ENCODE measurements at places on chromosomes 1 and 21.

GRCh38 chr1:73500154-73500553 lies 697.8 kb downstream of the LRRIQ3 start:
- DNase-seq: no peak

DNA sequence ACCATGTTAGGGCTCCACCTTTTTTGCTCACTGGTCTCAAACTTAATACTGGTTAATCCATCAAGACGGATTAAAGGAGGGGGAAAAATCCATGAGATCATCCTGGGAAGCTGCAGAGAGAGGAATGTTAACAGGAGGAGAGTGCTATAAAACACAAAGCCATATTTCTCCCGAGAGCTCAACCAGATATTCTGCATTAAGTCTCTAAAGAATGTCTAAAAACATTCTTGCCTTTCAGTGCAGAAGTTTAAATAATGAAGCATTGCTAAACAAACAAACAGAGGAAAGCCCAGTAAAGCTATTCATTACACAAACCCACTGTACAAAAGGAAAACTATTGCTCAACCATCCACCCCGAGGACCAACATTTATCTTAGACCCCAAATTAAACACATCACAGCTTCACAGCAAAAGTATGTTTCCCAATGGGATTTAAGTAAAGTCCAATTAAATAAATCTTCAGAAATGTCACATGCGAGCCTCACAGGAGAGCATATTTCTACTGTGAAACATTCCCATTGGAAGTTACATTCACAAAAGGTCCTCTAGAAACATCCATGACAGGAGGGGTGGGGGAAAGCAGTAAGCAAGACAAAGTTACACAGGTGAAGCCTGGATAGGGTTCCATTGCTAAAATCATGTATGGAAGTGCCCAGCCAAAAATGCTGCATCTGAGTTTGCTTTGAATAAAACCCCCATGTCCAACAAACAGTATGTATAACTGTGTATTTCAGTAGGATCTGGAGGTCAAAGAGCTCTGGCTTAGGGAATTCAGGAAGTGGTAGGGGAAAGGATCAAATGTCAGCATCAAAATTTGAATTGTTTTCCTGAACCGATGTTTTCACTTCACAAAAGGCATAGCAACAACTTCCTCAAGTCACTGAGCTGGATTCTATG lies 23.3 kb downstream of the DUSP10 start:
- no peak for DNase-seq

GRCh38 chr1:40922969-40923368 lies 56.5 kb upstream of the CTPS1 start:
- no peak for DNase-seq

GRCh38 chr1:170720661-170721060 lies 56.7 kb downstream of the PRRX1 start:
- no peak for DNase-seq

DNA sequence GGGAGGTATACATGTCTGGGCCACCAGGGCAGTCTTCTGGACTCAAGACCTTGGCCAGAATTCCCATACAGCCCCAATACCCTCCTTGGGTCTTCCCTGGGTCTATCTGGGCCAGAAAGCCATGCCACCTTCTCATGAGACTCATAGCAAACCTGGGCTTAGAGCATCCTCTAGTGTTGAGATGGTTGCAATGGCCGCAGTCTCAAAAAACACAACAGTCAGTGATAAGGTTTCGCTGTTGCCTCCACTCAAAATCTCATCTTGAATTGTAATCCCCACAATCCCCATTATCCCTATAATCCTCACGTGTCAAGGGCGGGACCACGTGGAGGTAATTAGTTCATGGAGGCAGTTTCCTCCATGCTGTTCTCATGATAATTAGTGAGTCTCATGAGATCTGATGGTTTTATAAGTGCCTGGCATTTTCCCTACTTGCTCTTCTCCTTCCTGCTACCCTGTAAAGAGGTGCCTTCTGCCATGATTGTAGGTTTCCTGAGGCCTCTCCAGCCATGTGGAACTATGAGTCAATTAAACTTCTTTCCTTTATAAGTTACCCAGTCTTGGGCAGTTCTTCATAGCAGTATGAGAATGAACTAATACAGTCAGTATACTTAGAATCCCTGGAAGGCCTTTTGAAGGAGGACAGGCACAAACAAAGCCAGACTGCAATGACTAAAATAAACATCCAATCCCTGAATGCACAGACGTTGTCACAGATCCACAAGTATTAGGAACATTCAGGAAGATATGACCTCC lies 77.0 kb downstream of the CTH start:
- no peak for DNase-seq

GRCh38 chr1:42877380-42877779 lies 31.0 kb downstream of the ZNF691 start:
- no peak for DNase-seq

DNA sequence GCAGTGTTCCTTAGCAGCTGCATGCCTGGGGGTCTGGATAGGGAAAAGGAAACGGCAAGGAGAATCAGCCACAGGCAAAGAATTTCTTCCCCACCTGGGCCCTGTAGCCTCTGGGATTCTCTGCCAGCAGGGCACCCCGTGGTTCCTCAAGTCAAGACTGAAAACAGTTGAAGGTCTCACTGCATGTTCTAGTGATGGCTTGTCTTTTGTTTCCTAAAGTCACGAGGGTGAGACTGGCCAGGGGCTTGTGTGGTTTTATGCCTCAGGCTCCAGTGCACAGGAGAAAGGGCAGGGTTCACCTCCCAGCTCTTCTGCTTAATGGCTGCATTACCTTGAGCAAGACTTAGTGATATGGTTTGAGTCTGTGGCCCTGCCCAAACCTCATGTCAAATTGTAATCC lies 53.2 kb upstream of the B3GALT5 start:
- DNase-seq: no peak

DNA sequence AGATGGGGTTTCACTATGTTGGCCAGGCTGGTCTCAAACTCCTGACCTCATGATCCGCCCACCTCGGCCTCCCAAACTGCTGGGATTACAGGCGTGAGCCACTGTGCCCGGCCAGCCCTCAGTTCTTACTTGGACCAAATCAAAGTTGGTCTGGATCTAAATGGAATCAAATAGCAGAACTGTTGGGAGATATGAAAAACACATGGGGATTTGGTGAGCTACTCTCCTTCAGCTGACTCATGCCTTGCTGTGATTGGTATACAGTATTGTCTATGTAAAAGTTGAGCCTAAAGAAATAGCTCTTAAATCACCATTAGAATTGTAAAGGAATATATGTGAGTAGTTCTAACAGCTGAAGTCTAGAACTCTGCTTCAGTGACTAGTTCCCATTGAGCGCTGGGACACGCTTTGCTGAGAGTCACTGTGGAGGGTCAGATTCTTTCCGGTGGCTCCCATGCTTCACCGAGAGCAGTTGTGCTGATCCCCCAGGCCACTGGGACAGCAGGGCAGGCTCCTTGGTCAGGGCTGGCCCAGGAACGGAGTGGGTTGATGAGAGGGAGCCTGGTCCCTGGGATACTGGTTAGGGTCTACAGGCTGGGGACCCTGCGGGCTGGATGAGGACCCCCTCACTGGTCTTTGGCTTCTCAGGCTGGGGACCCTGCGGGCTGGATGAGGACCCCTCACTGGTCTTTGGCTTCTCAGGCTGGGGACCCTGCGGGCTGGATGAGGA lies 14.0 kb downstream of the PKNOX1 start:
- no peak for DNase-seq

- DNase-seq: no peak
Observed at GRCh38 chr1:25556791-25557476, 13.5 kb downstream of the LDLRAP1 start.

GRCh38 chr1:155286544-155286943 lies 9.3 kb downstream of the HCN3 start:
- no peak for DNase-seq

GRCh38 chr1:156666862-156667609 lies 10.2 kb downstream of the NES start:
- DNase-seq: no peak

GRCh38 chr1:210104103-210104502 lies 128.5 kb upstream of the SERTAD4 start:
- DNase-seq: no peak

DNA sequence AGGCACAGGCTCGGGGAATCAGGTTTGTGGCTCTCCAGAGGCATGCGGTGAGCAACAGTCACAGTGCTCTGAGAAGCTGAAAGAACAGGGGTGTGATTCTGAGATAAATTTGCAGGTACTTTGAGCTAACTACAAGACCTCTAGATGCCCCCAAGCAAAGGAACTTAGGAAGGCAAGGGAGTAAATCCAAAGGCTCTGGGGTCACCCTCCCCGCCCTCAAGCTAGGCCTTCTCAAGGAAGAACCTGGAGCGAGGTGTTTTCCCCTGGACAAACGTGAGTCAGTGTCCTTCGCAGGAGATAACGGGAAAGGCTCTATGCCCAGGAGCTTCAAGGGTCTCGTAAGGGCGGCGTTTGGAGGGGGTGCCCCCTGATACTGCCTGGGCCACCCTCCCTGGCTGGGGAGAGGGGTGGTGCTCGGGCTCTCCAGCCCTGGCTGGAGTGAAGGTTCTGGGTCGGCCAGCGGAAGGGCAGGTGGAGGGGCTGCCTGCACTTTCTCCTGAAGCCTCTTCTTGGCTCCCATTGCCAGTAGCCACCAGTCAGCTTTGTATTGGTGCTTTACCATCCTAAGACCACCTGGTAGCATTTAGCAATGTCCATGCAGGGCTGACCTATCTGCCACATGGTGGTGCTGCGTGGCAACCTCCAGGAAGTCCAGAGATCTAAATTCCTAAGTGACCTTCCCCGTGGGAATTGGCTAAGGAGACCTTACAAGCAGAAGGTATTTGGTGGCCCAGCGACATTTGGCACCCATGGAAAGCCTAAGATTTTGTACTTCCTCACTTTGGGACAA lies 44.0 kb downstream of the GPR161 start:
- no peak for DNase-seq

DNA sequence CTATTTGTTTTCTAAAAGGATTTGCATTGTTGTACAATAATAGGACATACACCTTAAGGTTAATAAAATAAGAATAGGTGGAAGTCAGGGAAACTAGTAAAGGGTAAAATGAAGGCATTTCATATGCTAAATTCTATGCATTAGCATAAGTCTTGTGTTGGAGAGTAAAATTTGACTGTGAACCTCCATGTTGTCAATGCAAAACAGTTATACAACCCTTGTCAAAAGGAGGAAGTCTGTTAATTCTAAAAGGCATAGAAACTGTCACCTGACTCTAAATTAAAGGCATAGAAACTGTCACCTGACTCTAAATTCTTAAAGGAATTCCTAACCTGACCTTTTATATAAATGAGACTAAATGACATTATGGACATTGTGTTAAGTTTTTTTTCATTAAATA lies 291.8 kb downstream of the OLFM3 start:
- DNase-seq: no peak

- no peak for DNase-seq
Observed at GRCh38 chr1:43936431-43937151, 3.0 kb downstream of the ARTN start.

- DNase-seq: no peak
Observed at GRCh38 chr21:32918478-32919120, 107.1 kb upstream of the OLIG2 start.
